ENCODE measurements at places on chromosomes 1 and 21. TPM values are rescaled to one million over a fixed set of nuclear protein-coding genes. Genes with fewer than 3 reads are reported as not detected.

KRTAP13-2 gene
- not detected for polyA plus RNA-seq

FCGR2B gene
- polyA plus RNA-seq, result 4.3 TPM

DNA sequence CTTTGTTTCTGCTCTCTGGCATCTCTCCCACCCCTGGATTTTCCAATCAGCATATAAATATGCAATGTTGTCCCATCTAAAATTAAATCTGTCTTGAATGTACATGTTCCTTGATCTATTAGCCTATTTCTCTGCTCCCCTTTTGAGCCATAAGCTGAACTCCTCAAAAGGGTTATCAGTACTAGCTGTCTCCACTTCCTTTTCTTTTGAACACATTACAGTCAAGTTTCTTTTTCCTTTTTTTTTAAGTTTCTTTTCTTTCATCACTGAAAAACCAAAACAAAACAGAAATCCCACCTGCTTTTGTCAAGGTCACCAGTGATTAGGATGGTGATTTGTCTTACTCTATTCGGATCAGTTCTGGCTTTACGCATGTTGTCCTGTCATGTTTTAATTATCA, 29.3 kb downstream of the XCL2 start:
- no peaks in the 10 kb centered on the region for H3K36me3 ChIP-seq
- peak overlapping the region; percentile 3 for H3K27ac ChIP-seq
- H3K27me3 ChIP-seq, result no peaks in the 10 kb centered on the region
- H3K4me1 ChIP-seq, result peaks cover 19% of the 10 kb centered on the region

DNA sequence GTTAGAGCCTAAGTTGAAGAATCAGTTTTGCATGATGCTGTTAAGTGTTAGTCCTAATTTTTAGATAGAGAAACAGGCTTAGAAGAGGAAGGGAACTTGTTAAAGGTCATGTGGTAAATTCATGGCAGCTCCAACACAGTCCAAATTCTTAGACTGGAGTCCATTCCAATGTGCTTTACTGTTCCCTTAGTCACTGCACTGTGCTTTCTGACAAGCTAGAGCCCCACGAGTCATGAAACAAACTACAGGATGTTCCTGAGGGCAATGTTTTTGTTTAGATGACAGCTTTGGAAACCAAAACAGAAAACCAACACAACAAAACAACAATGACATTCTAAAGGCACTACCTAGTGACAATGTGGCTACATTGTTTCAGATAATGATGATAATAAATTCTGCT, 23.1 kb upstream of the RGS4 start:
- no peak overlapping the region for H3K27ac ChIP-seq
- H3K27me3 ChIP-seq, result no peaks in the 10 kb centered on the region
- no peaks in the 10 kb centered on the region for H3K36me3 ChIP-seq
- H3K4me3 ChIP-seq, result no peak overlapping the region

- DNase-seq, result no peak
- H3K4me3 ChIP-seq, result no peak overlapping the region
- no peaks in the 10 kb centered on the region for H3K36me3 ChIP-seq
- H3K27me3 ChIP-seq, result no peaks in the 10 kb centered on the region
- no peak overlapping the region for H3K27ac ChIP-seq
Measured at GRCh38 chr1:41698916-41699860, 214.7 kb upstream of the EDN2 start.

- no peaks in the 10 kb centered on the region for H3K27me3 ChIP-seq
- no peaks in the 10 kb centered on the region for H3K4me1 ChIP-seq
- H3K4me3 ChIP-seq, result no peak overlapping the region
- H3K36me3 ChIP-seq, result no peaks in the 10 kb centered on the region
- no peak overlapping the region for H3K27ac ChIP-seq
Measured at GRCh38 chr21:28455253-28455600, 537.5 kb downstream of the LTN1 start.

DNA sequence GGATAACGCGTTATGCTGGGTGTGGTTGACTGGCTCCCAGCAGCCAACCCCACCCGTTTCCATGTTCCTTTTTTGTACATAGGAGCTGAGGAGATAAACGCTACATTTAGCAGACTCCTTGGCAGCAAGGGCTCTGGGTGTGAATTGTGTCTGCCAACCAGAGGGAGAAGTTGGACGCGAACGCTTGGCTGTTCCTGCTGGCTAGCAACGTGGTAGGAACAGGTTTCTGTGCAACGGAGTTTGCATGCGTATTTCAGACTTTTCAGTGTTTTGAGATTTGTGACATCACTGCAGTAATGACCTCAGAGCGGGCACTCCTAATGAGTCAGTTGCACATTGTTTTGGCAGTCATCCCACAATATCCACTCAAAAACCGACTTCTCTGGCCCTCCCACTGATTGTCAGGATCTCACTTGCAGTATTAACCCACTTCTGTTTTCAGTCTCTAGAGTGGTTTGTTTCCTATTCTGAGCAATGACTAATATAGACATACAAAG, 98.7 kb upstream of the RGS1 start:
- no peaks in the 10 kb centered on the region for H3K4me1 ChIP-seq

DNA sequence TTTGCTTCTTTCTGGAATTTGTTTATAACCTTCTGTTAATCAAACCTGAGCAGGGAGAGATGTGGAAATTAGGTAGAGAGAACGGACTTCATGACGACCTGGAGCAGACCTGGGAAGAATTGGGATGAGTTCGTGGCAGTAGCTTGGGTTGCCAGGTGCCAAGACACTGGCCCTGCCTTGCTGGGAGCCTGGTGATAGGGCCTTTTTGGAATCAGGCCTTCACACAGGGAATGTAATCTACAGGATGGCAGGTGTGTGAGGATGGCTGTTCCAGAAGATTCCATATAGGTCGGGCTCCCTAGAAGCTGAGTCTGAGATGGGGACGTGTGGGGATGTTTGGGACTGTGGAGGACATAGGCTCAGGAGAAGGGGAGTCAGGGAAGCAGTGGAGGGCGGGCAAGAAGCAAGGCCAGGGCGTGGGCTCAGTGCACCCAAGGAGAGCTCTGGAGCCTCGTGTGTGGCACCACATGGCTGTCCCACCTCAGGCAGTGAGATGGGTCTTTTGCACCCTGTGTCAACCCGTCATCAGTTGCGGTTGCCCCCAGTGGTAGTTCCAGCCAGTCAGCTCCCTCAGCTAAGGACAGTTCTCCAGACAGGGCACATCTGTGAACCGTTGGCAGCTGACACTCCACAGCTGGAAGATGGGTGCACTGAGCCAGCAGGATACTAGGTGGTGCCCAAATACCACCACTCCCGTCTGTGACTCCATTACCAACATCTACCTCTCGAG, 395.9 kb downstream of the MATN1 start:
- no peak overlapping the region for H3K27ac ChIP-seq
- H3K36me3 ChIP-seq, result no peaks in the 10 kb centered on the region
- no peak for DNase-seq
- peaks cover 18% of the 10 kb centered on the region for H3K27me3 ChIP-seq

DNA sequence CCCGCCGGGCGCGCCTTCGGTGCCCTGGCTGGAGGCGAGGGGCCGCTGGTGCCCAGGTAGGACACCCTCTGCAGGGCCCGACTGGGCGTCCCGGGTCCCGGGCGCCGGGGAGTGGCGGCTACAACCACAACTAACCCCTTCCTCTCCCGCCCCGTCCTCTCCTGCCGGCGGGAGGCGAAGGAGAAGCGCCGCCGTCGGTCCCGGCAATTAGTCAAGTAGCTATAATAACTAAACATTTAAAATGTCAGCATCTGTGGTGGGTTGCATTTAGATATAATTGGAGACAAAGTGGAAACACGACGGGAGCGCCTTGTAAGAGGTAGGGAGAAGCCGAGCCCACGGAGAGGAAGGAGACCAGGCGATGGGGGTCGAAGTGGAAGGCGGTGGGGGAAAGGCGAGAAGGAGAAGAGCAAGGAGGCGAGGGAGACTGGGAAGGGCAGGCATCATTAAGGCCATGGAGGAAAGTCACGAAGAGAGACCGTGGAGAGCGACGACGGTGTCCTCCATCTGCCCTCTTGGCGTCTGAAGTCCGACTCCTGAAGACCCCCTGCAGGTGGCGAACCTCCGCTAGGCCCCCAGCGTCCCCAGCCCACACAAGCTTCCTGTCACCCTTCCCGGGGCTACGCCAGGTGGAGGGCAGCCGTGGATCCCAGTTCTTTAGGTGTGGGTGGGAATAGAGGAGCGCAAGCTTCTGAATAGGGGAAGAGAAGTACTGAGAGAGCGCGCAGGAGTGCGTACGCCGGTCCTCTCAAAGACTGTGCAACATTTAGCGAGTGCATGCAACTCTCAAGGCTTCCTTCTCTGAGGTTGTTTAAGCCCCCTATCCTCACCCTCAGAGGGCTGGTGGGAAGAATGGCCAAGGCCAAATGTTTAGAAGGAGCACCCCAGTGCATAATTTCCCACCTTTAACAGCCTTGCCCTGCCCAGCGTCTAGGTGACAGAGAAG, 1.6 kb downstream of the CNIH3 start:
- no peaks in the 10 kb centered on the region for H3K36me3 ChIP-seq
- H3K4me3 ChIP-seq, result no peak overlapping the region
- no peak for DNase-seq

CRYAA gene
- polyA plus RNA-seq, result not detected

DNA sequence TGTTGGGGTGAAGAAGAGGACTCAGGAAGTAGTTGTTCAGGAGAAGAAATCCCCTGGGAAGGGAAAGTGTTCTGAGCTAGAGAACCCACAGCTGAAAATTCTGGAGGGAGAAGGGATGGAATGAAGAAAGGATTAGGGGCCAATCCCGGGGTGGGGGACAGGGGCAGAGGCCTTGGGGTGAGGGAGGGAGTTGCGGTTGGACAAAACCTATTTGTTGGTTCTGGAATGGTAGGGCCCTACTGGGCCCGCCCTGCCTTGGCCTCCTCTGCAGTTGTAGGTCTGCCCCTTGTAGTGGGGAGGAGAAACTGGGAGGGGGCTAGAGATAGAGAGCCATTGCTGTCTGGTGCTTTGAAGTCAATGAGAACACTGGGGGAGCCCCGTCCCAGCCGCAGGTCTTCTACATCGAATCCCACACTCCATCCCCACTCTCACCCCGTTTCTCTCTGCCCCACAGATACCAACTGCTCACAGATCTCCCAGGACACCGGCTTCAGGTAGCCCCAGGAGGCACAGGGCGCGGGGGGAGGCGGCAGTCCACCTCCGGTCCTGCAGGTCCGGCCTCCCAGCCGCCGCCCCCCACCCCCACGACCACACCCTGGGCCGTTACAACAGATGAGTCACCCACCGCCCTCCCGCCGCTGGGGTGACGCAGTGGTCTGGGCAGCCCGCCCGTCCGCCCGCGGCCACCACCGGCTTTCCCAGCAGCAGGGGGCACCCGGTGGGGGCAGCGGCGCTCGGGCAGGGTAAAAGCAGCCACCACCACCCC, 1.1 kb downstream of the TAGLN2 start:
- H3K4me3 ChIP-seq, result peak overlapping the region; percentile 78
- H3K27me3 ChIP-seq, result no peaks in the 10 kb centered on the region
- peak overlapping the region; percentile 100 for H3K27ac ChIP-seq
- H3K36me3 ChIP-seq, result peaks cover 5% of the 10 kb centered on the region
- H3K4me1 ChIP-seq, result peaks cover 50% of the 10 kb centered on the region
- DNase-seq, result peak; percentile 92

- H3K27me3 ChIP-seq, result no peaks in the 10 kb centered on the region
- DNase-seq, result peak; percentile 89
- peak overlapping the region; percentile 70 for H3K27ac ChIP-seq
- peaks cover 13% of the 10 kb centered on the region for H3K4me1 ChIP-seq
- H3K4me3 ChIP-seq, result no peak overlapping the region
Measured at GRCh38 chr1:85297855-85298629, 21.6 kb upstream of the BCL10 start.

DNA sequence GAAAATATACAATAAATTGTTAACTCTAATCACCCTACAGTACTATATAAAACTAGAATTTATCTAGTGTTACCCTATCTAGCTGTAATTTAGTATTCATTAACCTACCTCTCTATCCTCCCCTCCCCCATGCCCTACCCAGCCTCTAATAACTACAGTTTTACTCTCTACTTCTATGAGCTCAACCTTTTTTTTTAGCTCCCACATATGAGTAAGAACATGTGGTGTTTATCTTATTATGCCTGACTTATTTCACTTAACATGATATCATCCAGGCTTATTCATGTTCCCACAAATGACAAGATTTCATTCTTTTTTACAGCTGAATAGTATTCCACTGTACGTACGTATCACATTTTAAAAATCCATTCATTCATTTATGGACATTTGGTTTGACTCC, 46.0 kb upstream of the WARS2 start:
- no peaks in the 10 kb centered on the region for H3K27me3 ChIP-seq
- no peak overlapping the region for H3K27ac ChIP-seq
- no peak for DNase-seq
- no peaks in the 10 kb centered on the region for H3K4me1 ChIP-seq
- H3K4me3 ChIP-seq, result no peak overlapping the region

DNA sequence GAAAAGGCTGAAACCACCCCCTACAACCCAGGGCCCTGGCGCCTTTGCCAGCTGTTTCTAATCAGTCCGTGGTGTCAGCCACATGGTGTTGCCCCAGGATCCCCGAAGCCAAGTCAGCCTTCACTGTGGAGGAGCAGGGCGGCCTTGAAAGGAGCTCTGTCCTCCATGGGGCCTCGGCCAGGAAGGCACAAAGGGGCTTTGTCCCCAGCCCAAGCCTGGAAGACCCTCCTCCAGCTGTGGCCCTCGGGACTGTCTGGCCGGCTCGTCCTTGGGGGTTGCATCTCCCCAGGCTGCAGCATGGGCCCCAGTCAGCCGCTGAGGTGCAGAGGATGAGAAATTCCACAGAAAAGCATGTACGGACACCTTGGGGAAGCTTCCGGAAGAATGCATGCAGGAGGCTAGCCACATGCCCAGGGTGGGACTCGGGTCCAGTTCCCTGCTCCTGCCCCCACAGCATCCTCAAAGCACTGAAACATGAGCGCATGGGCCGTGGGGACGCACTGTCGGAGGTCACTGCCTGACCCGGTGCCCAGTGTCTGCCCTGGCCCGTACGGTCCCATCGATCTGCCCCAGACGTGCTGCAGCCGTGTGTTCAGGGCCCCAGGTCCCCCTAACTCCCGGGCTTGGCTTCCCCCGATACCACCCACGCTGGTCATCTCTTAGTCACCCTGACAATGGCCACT, 38.6 kb upstream of the POFUT2 start:
- H3K4me1 ChIP-seq, result peaks cover 34% of the 10 kb centered on the region
- no peak overlapping the region for H3K4me3 ChIP-seq
- H3K27me3 ChIP-seq, result no peaks in the 10 kb centered on the region
- no peak overlapping the region for H3K27ac ChIP-seq
- DNase-seq, result no peak

DNA sequence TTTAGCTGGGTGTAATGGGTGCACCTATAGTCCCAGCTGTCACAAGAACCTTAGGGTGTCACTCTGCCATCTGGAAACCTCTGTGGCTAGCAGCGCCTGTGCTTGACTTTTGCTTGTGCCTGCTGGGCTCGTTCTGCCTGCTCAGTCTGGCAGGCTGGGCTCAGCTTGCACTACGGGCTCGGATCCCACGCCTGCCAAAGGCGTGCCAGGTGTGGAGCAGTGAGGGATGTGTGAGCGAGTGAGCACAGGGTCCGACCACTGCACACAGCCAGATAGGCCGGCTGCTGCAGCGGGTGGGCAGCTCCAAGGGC, 2.8 kb upstream of the LSM10 start:
- H3K4me1 ChIP-seq, result peaks cover 19% of the 10 kb centered on the region
- H3K27ac ChIP-seq, result no peak overlapping the region
- H3K4me3 ChIP-seq, result no peak overlapping the region
- no peaks in the 10 kb centered on the region for H3K27me3 ChIP-seq

GRCh38 chr1:200184196-200184595, 156.7 kb downstream of the NR5A2 start:
- DNase-seq, result peak; percentile 79
- peak overlapping the region; percentile 47 for H3K27ac ChIP-seq
- peaks cover 6% of the 10 kb centered on the region for H3K4me1 ChIP-seq
- H3K36me3 ChIP-seq, result no peaks in the 10 kb centered on the region
- H3K27me3 ChIP-seq, result no peaks in the 10 kb centered on the region

Data from heart right ventricle (tissue), 16 donors.